Stimulated activated CD4-positive, alpha-beta T cell treated with anti-CD3 and anti-CD28 coated beads, Interleukin-1b, Interleukin-23, amount 100 ng/mL, for 48 hours (primary cell): ENCODE measurements at places on chromosomes 7 and 10.
A peak's percentile ranks its signal among the peaks of the same experiment; 100 is the strongest.

DNA sequence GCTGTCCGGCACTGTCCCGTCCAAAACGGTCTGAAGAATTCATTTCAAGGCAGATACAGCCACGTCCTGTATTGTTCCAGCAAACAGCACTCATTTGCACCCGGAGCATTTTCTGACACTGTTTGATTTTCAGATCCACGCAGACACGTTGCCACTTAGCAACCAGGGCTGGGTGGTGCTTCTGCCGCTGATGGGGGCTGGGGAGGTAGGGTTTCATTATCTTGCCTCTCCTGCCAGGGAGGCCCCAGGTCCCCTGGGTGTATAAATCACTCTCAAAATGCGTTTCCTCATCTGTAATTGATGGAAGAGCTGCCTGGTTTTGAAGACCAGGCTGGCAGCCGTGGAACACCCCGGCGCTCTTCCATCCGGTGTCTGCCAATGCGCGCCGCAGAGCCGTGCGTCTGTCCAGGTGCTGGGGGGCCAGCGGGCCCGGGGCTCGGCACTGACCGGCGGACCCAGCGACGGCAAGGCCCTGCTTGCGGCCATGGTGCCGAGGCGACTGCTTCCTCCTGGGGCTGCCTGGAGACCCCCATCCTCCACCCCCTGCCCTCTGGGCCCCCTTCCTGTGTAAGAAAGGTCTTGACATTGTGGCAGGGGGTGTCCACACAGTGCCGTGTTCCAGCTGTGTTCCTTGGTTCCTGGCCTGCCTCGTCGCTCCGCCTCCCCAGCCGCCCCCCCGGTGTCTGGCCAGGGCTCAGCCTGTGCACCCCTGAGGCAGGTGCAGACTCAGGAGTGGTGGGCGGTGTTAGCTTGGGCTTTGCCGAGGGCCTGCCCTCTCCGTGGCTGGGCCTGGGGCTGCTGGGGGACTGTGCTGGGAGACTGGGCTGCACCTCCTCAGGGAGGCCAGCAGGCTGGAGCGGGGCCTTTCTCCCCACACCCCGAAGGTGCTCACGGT, 16.6 kb downstream of the ADGRA1 start:
- no peak for DNase-seq

GRCh38 chr10:21145751-21146435, 248.8 kb upstream of the NEBL start:
- DNase-seq, result no peak

DNA sequence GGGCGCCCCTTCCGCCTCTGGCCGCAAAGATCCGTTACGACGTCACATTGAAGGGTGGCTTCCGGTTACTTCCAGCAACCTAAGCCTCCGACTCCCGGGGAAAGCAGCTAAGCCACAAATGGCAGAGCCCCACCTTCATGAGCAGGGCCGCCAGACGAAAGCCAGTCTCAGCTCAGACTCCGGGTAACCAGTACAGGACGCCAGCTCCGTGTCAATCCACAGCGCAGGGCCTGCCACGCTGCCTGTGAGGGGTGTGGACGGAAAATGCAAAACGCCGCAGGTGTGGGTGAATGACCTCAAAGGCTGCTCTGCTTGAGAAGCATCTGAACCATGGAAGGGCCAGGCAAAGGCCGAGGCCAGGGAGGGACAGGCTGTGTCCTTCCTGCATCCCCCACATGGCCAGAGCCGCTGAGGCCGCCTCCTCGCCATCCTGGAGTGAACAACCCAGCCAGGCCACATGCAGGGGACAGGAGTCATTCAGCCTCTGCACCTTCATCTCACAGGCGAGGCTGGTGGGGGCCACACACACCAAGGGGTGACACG, 53.5 kb upstream of the PPP2R2D start:
- DNase-seq, result no peak

- peak; percentile 81 for DNase-seq
These were observed 10.8 kb downstream of the TLX1 start for GRCh38 chr10:101141616-101142532.
